ENCODE measurements at places on chromosomes 2 and 18. TPM values are rescaled to one million over a fixed set of nuclear protein-coding genes. Genes with fewer than 3 reads are reported as not detected.

The PRSS56 gene
- not detected for total RNA-seq

The SERPINB11 gene
- total RNA-seq: not detected

The DSC3 gene
- total RNA-seq: 1.3 TPM

The CEP192 gene
- total RNA-seq: 28.1 TPM

The WDR33 gene
- total RNA-seq: 22.4 TPM

The PAX3 gene
- not detected for total RNA-seq

The LIMS4 gene
- total RNA-seq: 18.1 TPM

The UGT1A5 gene
- total RNA-seq: not detected

The PARD6G gene
- 0.97 TPM for total RNA-seq

The MBD1 gene
- total RNA-seq: 55.9 TPM

The PFN4 gene
- total RNA-seq: 0.30 TPM

The MEIS1 gene
- total RNA-seq: 42.6 TPM

The MSTN gene
- total RNA-seq: not detected
